ENCODE measurements at places on chromosomes 16 and 17.

GRCh38 chr17:76962858-76963257, 94.7 kb downstream of the MGAT5B start:
- no peak for DNase-seq

DNA sequence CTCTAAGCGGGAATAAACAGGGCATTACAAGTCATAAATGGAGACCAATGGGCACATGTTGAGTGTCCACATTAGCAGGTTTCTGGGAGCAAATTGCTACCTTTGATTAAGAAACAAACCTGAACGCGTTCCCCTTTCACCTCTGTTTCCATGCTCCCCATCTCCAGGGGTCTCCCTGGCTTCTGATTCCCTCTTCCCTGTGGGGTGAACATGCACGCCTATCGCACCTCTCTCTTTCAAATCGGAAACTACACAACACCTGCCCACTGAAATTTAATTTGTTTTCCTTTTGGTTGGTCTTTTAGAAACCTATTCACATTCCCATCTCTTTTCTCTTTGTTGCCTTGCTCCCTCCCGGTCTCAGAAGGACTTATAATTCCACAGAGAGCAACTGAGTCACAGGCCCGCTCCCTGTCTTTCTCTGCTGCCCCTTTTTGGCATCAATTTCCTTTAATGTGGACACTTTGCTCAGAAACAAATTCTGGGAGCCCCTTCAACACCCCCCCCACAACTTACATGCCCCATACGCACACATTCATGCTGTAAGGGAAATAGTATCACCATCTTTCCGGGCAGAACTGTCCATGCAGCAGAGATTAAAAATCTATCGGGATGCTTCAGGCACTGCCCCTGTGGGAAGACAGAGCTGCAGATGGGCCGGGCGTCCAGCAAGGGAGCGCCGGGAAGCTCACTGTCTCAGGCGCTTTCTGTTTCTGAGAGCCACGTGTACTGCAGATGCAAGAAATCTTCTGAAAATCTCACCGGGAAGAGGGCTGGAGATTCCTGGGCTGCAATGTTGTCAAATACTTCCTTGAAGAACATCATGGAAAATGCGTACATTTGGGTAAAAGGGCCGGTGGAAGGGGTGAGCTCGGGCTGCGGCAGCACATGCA, 7.2 kb upstream of the FOXF1 start:
- no peak for DNase-seq

- DNase-seq: no peak
These were observed 235.5 kb downstream of the SNX29 start for GRCh38 chr16:12211870-12212690.

DNA sequence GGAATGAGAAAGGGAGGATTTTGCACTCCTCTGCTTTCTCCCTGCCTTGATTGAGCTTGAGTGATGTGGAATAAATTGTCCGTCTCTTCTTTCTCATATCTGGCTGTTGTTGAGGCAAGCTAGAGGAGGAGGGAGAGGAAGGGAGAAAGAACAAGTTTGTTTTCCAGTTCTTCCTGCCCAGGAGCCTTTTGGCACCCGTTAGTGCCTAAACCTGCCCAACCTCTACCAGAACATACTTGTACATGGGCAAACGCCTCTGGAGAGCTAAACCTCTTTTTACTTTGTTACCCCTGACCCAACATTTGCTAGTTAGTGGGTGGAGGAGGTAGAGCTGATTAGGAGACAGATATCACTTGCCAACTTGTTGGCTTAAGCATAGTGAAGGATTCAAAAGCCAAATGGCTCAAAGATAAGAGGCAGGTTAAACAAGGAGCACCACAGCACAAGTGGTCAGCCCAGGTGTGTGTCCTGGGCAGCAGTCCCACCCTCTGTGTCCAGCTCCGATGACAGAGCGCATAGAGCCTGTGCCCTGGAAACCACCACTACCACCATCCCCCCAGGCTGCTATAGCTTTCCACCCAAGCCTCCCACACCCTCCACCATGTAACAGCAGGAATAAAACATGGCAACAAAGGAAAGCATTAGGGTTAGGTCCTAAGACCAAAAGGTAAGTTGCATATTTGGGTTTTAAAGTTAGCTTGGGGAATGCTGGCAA, 6.5 kb downstream of the ODF4 start:
- DNase-seq: no peak

- DNase-seq: no peak
These were observed 192.6 kb downstream of the CPPED1 start for GRCh38 chr16:12611006-12611477.

DNA sequence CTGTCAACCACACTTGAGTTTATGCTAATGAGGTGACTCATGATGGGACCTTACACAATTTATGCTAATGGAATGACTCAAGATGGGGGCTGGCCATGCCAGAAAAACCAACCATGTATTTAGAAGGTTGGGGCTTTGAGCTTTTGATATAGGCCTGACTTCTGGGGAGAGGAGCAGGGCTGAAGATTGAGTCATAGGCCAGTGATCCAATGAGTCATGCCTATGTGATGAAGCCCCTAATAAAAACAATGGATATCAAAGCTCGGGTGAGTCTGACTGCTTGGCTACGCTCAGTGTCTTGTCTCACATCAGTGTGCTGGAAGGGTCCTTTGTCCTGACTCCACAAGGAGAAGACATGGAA, 7.3 kb downstream of the MFSD6L start:
- DNase-seq: no peak

DNA sequence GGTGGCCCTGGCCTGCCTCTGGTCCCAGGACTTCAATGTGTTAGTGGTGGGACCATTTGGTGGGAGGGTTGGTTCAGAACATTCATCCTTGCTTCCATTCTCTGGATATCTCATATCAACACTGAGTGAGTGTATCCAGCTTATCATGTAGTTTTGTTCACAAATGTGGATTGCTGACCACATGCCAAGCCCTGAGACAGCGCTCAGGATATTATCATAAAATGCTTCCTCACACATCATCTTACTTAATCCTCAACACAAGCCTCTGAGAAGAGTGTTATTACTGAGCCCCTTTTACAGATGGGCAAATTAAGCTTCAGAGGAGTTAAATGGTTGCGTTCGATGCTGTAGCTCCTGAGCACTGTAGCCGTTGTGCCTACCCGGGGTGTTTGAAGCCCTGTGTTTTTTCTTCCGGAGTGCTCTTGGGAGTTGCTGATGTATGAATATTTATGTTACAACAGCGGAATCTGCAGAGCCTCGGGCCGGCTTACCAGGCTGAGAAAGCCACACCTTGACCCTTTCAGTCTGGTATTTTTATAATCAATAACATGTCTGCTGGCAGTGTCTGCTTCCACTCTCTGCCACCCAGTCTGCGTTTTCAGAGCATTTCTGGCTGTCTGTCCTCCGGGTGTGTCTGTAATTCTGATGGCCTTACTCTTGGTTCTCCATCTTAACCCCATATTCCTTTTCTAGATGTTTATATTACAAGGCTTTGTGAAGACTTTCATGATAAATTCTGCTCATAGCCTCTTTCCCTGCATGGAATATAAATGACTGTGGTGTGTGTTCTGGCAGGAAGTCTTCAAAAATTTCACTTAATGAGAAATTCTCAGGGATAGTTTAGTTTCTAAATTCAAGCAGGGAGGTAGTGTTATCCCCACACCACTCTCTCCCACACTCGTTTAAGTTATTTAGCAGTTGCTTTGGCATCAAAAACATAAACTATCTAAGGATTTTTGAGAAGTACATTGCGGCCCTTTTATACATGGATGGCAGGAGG, 2.9 kb downstream of the GLP2R start:
- DNase-seq: no peak

- DNase-seq: no peak
These were observed 13.7 kb downstream of the SHCBP1 start for GRCh38 chr16:46607529-46607928.

- no peak for DNase-seq
These were observed 64.8 kb downstream of the C16orf95 start for GRCh38 chr16:87252269-87252970.

DNA sequence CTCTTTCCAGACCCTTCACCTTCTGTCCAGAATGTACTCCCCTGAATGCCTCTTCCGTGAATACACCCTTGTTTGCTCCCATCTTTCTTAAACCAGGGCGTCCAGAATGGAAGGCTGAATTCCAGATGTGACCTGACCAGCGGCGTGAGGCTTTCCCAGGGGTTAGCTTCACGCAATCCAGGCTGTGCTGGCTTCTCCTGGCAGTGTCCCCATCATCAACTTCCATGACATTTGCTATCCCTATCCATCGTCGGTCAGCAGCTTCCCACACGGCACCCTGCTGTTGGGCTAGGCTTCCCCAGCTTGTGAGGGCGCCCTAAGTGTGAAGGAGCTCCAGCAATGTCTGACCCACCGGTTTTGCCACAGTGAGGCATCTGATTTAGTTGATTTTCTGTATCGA, 339.8 kb upstream of the TNRC6C start:
- no peak for DNase-seq

- DNase-seq: no peak
These were observed 3.1 kb upstream of the PERCC1 start for GRCh38 chr16:1427473-1428461.

DNA sequence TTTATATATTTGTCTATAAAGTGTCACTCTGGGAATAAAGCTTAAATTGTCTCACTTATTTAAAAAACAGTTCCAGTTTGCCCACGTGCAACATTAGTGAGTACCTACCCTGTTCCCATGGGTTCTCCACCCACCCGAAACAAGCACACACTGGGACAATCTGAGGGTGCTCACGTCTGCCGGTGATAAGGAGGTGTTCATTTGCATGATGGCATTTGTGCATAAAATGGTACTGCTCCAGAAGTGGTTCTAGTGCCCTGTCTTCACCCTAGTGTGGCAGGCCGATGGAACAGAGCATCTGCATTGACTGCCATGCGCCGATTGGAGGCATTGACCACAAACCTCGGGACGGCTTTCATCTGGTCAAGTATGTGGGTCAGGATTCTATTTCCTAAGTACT, 35.6 kb upstream of the ENDOV start:
- no peak for DNase-seq

GRCh38 chr16:64217789-64218535, 903.9 kb downstream of the CDH11 start:
- DNase-seq: no peak

- DNase-seq: peak; percentile 31
These were observed 352.9 kb downstream of the TMEM114 start for GRCh38 chr16:8237452-8237851.

DNA sequence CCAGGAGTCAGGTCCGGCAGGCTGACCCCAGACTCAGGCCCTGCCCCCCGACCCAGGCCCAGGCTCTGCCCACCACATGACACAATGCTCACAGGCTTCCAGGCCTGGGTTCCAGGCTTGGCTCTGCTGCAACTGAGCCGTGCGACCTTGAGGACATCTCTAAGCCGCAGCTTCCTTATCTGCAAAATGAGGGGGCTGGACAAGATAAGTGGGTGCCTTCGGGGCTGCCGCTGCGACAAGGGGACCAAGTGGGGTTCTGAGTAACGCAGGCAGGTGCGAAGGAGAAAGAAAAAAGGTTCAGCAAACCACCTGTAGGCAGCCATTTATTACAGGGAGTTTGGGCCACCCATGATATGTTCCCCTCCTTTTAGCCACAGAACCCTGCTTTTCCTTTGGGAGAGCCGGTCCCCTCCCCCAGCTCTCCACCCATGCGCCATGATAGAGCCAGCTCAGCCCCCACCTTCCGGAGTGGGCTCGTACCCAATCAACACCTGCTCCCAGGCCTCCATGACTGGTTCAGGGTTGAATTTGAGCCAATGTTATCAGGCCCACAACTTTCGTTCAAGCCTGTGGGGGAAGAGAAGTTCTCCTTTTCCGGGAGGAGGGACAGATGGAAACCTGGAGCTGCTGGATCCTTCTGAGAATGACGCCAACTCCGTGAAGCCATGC, 38.2 kb downstream of the RTN4RL1 start:
- no peak for DNase-seq

- no peak for DNase-seq
These were observed 91.5 kb downstream of the UTP18 start for GRCh38 chr17:51351890-51352289.

GRCh38 chr16:4058386-4058785, 57.9 kb downstream of the ADCY9 start:
- DNase-seq: no peak

DNA sequence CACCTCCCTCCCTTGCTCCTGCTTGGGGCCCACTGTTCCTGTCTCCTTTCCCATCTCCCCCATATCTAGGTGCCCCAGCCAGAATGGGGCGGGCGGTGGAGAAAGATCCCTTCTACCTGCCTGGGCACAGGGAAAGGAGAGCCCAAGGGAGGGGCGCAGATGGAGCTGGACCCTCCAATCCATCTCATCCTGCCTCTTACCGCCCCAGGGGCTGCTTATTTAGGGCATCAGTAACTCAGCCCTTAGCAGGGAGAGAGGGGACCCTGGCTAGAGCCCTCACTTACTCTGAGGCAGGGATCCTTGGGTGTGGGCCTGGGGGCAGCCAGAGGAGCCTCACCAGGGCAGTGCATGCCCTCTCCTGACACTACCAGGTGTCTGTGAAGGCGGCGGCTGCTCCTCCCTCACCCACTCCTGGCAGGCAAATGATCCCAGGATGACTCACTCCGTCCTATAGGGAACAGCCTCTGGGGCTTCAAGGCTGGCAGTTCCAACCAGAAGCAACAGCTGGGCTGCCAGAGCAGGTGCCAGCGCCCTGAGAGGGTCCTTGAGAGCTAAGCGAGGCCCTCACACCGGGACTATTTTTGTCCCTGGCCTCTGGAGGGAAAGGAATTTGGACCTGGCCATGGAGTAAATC, 16.3 kb upstream of the BCAR1 start:
- no peak for DNase-seq

DNA sequence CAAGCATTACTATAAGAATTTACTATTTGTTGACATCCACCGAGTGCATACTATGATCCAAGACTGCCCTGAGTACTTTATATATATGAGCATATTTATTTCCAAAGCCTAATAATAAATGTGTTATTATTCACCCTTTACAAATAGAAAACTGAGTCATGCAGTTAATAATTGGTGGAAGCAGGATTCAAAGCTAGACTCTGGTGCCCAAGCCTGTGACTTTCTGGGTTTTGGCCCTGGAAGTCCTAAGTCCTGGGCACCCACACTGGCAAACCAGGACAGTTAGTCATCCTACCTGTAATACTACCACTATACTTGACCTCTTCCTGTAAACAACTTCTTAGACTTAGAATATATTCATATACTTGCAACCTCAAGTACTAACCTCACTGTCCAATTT, 257.4 kb upstream of the IRX5 start:
- DNase-seq: no peak

GRCh38 chr17:51850201-51850600, 308.3 kb downstream of the CA10 start:
- no peak for DNase-seq

- DNase-seq: no peak
These were observed 10.1 kb upstream of the SLC16A5 start for GRCh38 chr17:75077496-75078283.

DNA sequence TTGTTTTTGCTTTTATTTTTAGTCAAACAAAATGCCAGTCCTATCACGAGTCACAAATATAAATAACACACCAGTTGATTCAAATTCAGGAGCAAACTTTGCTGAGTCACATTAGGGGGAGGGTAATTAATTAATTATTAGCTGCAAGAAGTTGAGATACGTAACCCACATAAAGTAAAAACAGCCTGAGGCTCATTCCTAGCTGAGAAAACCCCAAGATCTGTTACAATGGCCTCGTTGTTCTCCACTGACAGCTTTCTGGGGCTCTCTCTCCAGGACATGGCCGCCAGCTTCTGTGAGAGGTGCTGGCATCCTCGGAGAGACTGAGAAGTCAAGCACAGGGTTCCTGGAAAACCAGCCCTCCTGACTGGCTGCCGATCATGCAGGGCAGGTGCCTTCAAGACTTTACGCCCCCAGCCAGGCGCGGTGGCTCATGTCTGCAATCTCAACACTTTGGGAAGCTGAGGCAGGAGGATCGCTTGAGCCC, 11.1 kb downstream of the RAB40B start:
- no peak for DNase-seq
